ENCODE measurements at places on chromosomes 2 and 18.

GRCh38 chr18:32607816-32608215, 137.1 kb upstream of the GAREM1 start:
- DNase-seq: no peak

- no peak for DNase-seq
Observed at GRCh38 chr2:69943843-69944525, 17.4 kb downstream of the ASPRV1 start.

DNA sequence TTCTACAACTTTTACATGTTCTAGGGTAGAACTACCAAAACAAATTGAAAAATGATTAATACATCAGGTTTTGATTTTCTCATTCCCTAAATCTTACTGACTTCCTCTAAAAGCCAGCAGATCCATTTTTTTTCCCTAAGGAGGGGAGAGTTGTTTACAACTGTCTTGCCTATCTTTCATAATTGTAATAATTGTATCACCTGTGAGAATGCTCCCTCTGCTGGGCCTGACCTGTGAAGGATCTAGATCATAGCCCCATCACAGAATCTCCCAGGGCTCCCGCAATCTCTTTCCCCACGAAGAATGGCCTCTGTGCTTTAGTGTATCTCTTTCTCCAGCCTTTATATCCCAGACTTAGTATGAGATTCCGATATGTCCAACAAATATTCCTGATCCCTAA, 9.1 kb downstream of the LOXL3 start:
- DNase-seq: no peak

DNA sequence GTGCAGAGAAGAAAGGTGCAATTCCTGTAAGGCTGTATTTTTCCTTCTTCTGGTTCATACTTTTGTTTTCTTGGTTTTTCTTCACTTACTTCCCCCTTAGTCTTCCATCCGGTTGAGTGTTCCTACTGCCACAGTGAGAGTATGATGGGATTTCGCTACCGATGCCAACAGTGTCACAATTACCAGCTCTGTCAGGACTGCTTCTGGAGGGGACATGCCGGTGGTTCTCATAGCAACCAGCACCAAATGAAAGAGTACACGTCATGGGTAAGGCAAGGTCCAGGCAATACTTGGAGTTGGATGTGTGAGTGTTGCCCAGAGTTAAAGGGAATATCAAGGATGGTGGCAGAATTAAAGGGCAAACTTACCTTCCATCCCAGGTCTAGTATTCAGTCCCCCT, 108.0 kb downstream of the DTNA start:
- no peak for DNase-seq

DNA sequence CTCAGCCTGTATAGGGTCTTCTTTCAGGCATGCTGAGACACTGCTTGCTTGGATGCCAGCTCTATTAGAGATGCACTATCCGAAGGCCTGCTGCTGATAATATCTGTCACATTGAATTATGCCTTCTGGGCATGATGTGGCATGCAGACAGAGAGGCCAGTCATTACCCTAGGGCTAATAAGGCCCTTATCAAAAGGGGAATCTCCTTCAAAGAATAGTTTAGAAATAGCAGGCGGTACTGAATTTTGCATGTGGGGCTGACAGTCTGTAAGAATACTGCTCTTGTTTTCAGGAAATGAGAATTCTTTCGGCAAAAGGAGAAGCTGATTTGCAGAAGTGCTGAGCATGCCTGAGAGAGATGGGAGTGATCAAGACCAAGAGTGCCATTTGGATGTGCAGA, 13.1 kb upstream of the LHCGR start:
- no peak for DNase-seq

GRCh38 chr2:240733803-240734495, 42.3 kb downstream of the AQP12A start:
- no peak for DNase-seq

DNA sequence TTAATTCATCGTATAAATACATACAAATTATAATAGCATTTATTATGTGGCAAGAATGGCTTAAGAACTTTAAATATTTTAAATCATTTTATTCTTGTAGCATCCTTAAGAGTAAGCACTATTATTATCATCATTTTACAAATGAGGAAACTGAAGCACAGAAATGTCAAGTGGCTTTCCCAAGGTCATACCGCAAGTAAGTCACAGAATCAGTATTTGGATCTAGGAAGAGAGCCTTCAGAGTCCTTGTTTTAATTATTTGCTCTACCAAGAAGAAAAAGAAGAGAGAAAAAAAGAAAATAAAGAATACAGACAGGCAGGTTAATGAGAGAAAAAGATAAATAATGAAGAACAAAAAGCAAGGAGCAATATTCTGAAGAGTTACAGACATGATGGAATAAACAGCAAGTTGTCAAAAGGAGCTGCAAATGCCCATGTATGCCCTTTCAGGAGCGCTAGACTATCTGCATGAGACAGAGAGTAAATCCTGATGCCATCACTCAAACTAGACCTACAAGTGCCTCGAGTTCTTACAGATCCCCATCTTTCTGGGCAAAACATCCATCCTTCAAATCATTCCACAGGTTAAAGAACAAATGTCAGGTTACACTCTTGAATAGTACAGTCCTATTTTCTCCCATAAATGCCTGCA, 57.8 kb upstream of the ETAA1 start:
- DNase-seq: no peak

GRCh38 chr2:16654833-16655444, 10.7 kb downstream of the CYRIA start:
- no peak for DNase-seq

GRCh38 chr2:85584857-85585780, 888 bp downstream of the VAMP5 start:
- peak; percentile 98 for DNase-seq

DNA sequence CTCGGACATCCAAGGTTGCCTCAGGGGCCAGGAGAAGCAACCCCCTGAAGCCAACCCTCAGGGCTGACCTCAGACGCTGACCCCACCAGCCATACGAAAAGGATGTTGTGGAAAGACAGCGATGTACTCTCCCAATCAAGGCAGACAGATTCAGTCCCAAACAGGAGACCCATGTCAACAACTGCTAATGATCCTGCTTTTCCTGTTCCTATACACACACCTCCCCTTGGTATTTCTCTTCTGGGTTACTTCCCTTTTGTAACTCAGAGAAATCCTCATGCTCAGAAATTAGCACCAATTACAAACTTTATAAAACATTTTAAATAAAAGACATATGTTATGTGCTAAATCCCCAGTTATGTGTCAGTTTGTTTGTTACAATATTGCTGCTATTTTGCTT, 120.8 kb downstream of the PID1 start:
- no peak for DNase-seq

DNA sequence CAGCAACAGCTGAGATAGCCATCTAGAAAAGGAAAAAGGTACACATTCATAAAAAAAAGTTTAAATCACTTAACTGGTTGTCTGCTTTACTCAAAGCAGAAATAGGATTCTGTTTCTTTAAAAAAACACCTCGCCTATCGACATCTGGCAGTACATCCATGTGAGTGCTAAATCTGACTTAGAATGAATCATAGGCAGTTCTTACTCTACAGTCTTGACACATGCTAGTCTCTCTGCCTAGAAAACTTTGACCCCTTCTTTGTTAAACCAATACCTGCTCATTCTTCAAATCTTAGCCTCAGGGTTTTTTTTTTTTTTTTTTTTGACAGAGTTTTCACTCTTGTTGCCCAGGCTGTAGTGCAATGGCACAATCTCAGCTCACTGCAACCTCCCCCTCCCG, 37.1 kb upstream of the GPR75 start:
- DNase-seq: peak; percentile 36

DNA sequence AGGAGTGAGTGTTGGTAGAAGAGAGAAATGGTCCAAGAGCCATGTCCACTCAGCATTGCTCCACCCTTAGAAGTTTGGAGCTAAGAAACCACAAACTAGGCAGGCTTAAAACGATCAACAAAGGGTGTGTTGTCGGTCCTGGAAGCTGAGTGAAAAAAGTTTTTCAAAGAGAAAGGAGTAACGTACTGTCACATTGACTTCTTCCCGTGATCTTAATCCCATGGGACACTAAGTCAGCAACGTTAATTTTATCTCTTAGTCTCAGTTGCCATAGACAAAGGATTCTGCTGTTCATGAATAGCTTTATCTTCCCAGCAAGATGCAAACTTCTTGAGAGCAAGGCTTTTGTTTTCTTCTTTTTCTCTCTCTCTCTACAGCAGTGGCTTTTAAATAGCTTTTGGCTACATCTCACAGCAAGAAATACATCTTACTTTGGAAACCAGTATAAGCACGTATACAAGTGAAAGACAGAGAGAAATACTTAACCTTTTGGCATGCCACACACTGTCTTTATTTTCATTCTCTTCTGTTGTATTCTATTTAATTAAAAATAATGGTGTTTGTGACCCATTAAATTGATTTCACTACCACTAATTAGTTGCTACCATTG, 377.4 kb downstream of the TGIF1 start:
- DNase-seq: no peak

DNA sequence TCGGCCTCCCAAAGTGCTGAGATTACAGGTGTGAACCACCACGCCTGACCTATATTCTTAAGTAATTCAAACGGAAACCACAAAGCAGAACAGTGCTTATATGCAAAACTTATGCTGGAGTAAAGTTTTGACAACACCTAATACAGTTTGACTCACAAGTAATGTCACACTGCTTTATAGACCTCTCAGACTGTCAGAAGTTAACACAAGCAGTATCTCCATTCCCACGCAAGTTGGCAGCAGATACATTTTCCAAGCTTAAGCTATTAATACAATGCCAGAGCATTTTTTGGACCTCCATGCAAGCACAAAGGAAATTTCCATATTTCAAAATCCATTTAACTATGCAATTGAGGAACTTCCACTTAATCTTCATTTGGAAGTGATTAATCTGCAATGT, 21.0 kb upstream of the SANBR start:
- DNase-seq: no peak

DNA sequence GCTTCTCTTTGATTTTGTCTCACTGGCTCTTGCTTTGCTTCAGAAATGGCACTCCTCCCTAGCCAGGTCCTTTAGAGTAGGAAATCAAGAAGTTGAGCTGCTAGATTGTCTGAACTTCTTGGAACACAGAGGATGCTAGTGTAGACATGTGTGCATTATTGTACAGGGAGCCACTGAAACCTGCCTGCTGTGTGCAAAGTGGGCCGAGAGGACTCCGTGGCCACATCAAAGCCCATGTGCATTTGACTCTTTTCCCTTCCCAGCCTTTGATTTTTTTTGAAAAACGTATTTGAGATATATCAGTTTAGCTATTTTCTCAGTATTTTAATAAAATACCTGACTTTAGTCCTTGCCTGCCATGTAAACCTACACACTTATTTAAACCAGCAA, 83.1 kb downstream of the TMEM247 start:
- DNase-seq: no peak

GRCh38 chr2:176117823-176118371, 1.3 kb downstream of the HOXD10 start:
- no peak for DNase-seq

GRCh38 chr2:206435742-206436141, 7.6 kb upstream of the ADAM23 start:
- DNase-seq: no peak

DNA sequence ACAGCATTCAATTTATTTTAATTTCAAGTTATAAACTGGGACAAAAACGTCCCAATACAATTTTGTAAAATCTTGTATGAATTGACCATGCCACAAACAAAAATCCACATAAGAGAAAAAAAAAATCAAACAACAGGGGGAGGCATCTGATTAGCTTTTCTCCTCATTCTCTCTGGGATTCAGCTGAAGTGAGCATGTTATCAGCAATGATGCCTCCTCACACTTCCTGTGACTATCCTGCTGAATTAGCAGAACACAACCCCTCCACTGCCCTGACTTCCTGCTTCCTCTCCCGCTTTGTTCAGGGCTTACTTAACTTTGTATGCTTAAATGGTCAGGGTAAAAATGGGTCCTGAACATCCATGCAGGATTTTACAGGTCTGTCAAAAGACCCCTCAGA, 132.2 kb upstream of the ITGB6 start:
- DNase-seq: peak; percentile 46

GRCh38 chr18:6120820-6121279, 225.5 kb upstream of the TMEM200C start:
- no peak for DNase-seq

GRCh38 chr2:195995499-195995898, 73.1 kb downstream of the DNAH7 start:
- no peak for DNase-seq

- no peak for DNase-seq
Observed at GRCh38 chr2:132366421-132367180, 50.0 kb upstream of the GPR39 start.

GRCh38 chr2:12704378-12704777, 12.4 kb upstream of the TRIB2 start:
- DNase-seq: no peak

- no peak for DNase-seq
Observed at GRCh38 chr2:151681051-151681450, 53.2 kb downstream of the NEB start.

DNA sequence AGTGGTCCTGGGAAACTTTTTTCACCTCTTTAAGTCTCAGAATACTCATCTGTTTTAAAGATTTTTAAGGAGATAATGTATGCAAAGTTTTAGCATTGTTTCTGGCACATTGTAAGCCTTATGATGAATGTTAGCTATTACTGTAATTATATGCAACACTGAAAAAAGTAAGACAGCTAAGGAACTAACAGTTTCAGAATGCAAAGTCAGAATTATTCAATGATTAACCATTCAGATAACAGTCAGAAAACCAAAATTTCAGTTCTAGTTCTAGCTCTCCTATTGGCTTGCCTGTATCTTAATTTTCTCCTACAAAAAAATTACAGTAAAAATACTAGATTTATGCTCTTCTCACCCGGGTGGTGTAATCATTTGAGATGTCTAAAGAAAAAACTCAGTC, 101.1 kb downstream of the SLC4A10 start:
- DNase-seq: no peak

DNA sequence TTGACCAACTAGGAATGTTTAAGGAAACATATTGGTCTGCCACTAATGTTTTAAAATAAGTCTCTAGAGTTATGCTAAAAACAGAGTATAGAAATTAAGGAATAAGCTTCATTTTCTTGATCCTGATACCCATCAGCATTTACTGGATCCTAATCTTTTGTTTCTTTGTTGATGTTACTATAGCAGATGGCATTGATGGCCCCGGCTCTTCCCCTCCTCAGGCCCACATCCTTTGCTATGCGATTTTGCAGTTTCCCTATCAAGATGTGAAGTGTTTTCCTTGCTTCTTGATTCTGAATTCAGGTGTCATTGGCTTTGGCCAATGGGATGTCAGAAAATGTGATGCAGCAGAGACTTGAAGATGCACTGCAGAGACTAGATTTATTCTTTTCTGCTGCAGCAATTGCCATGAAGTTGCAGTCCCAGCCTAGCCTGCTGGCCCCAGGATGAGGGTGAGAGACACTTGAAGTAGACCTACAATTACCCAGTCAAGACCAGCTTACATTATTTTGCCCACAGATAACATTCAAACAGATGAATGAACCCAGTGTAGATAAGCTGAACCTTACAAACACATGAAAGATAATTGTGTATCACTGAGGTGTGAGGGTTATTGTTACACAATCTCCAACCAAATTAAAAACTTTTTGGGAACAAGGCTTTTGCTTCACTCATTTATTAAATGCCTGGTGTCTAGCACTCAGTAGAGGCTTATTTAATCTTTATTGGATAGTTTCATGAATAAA, 115.2 kb upstream of the ITGA4 start:
- no peak for DNase-seq
